ENCODE measurements at places on chromosomes 12 and 14.

DNA sequence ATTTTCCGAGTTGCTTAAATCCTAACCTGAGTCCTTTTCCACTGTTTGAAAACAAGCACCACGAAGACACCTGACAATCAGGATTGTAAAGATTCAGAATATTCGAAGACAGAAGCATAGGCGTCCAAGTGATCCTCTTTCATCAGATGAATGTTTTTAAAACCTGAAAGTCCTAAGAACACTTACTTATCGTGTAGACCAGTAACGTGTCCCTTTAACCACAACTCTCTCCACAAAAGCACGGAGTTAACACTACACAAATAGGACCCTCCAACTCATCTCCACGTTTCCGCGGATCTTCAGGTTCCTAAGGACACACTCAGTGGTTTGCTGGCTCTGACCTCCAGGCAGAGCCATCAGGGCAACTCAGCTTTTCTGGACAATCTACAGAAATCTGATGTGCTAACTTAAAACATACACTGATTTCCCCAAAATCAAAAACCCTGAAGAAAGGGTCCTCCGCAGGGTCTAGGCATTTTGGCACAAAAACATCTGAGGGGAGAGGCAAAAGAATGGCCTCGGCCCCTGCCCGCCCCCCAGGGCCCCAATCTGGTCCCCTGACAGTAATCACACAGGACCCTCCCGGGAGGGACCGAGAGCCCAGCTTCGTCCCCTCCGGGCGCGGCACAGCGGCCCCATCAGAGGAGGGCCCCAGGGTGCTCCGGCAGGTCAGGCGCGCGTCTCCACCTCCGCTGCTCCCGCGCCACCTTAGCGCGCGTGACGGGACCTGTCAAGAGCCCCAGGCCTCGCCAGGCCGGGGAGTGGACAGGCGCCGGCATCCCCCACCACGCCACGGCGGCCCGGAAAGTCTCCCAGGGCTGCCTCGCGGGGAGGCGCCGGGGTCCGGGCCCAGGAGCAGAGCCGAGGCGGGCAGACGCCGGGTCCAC, 925 bp downstream of the DICER1 start:
- DNase-seq = no peak
- peaks cover 20% of the 10 kb centered on the region for H3K4me1 ChIP-seq
- peak overlapping the region; percentile 74 for H3K4me3 ChIP-seq

DNA sequence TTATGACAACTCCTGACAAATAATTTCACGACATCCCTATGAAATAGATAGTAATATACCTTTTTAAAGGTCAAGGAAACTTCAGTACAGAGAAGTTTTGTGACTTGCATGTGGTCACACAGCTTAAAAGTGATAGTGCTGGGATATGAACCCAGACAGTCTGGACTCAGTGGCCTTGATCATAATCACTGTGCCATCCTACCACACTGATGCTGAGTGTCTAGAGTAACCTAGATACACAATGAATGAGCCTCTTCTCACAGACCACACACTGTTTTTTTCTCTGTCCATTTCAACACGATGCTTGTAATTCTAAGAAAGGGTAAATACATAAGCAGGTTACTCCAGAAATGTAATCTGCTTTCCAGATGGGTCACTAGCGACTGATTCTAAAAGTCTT, 88.2 kb downstream of the SYNE2 start:
- peaks cover 8% of the 10 kb centered on the region for H3K4me1 ChIP-seq
- H3K36me3 ChIP-seq = no peaks in the 10 kb centered on the region
- no peak overlapping the region for H3K4me3 ChIP-seq

DNA sequence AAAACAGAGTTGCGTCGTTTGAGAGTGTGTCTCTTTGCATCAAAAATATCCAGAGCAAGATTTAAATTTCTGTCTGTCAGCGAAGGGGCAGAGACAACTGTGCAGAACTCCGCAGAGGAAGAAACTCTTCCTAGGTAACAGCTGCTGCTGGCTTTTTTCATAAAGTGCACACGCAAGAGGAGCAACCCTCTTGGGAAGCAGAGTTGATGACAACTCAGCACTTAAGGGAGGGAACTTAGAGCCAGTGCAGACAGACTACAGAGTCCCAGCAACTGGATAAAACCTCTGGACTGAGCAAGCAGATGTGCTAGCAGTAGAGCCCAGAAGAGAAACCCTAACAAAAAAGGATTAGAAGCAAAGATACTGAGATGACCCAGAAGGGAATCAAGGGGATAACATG, 337.1 kb downstream of the PCNX1 start:
- no peak for DNase-seq
- H3K27ac ChIP-seq = no peak overlapping the region
- H3K4me3 ChIP-seq = no peak overlapping the region

DNA sequence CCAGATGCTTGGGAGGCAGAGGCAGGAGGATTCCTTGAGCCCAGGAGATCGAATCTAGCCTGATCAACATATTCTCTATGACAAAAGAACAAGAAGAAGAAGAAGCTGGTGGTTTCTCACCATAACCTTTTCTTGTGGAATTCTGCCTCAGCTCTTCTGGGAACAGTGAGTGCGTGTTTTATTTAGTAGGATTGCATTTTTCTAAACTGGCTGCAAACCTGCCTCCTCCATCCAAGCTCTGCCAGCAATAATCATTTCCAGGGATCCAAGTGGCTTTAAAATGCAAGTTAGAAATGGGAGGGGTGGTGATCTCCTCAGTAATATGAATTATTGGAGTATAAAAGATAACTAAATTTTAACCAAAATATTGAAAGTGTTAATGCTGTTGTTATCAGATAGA, 46.1 kb upstream of the MMP17 start:
- H3K27me3 ChIP-seq = no peaks in the 10 kb centered on the region
- H3K27ac ChIP-seq = no peak overlapping the region
- no peak overlapping the region for H3K4me3 ChIP-seq
- H3K36me3 ChIP-seq = peaks cover 24% of the 10 kb centered on the region
- H3K4me1 ChIP-seq = peaks cover 10% of the 10 kb centered on the region

GRCh38 chr12:49121047-49121696, 10.0 kb downstream of the TUBA1B start:
- H3K27ac ChIP-seq = no peak overlapping the region
- no peak for DNase-seq
- H3K4me1 ChIP-seq = no peaks in the 10 kb centered on the region

- no peak overlapping the region for H3K4me3 ChIP-seq
- H3K4me1 ChIP-seq = no peaks in the 10 kb centered on the region
- H3K27ac ChIP-seq = no peak overlapping the region
- no peaks in the 10 kb centered on the region for H3K27me3 ChIP-seq
Observed at GRCh38 chr14:91732439-91732838, 553 bp upstream of the CATSPERB start.

GRCh38 chr14:91827746-91828145, 39.6 kb downstream of the TC2N start:
- H3K27me3 ChIP-seq = no peaks in the 10 kb centered on the region
- peaks cover 3% of the 10 kb centered on the region for H3K4me1 ChIP-seq
- no peak overlapping the region for H3K4me3 ChIP-seq
- H3K36me3 ChIP-seq = no peaks in the 10 kb centered on the region
- H3K27ac ChIP-seq = no peak overlapping the region

GRCh38 chr12:130162267-130162666, at the start of gene FZD10:
Gene FZD10, plus strand, starts transcription at chr12:130162464. Its CDS starts 479 bp downstream, at chr12:130162943.
- peaks cover 3% of the 10 kb centered on the region for H3K4me1 ChIP-seq
- H3K27ac ChIP-seq = no peak within 1 kb of the TSS
- peak within 1 kb of the TSS; percentile 86 for H3K4me3 ChIP-seq
- H3K36me3 ChIP-seq = no peaks in the 10 kb centered on the region
- peaks cover 19% of the 10 kb centered on the region for H3K27me3 ChIP-seq
- DNase-seq = no peak

DNA sequence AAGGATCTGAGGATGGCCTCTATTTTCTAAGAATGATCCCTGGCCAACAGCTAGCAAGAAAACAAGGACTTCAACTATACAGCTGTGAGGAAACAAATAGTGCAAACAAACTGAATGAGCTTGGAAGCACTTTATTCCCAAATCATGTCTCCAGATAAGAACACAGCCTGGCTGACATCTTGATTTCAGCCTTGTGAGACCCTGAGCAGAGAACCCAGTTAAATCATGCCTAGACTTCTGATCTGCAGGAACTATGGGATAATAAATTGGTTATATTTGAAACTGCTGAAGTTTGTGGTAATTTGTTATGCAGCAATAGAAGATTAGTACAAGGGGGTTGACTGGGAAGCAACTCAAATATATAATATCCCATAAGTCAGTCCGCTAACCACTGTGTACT, 183.9 kb upstream of the BMP4 start:
- no peak for DNase-seq
- H3K4me3 ChIP-seq = no peak overlapping the region
- H3K27me3 ChIP-seq = no peaks in the 10 kb centered on the region
- no peak overlapping the region for H3K27ac ChIP-seq
- H3K4me1 ChIP-seq = peaks cover 5% of the 10 kb centered on the region

DNA sequence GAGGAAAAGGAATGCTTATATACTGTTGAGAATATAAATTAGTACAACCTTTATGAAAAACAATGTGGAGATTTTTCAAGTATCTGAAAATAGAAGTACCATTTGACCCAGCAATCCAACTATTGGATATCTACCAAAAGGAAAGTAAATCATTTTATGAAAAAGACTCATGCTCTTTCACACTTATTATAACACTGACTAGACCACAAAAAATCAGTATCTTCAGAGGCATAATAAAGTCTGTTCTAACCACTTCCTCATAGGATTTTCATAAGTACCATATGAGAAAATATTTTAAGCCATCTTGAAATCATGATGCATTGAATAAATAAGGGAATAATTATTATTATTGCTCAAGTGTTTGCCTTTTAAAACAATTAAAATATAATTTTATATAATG, 90.8 kb downstream of the SLCO1B1 start:
- H3K4me3 ChIP-seq = no peak overlapping the region
- no peaks in the 10 kb centered on the region for H3K36me3 ChIP-seq
- no peak for DNase-seq
- H3K27ac ChIP-seq = no peak overlapping the region
- H3K4me1 ChIP-seq = no peaks in the 10 kb centered on the region
- H3K27me3 ChIP-seq = no peaks in the 10 kb centered on the region

GRCh38 chr12:1810201-1810930, 10.0 kb upstream of the LRTM2 start:
- no peak for DNase-seq
- peaks cover 15% of the 10 kb centered on the region for H3K27me3 ChIP-seq
- H3K4me1 ChIP-seq = no peaks in the 10 kb centered on the region
- no peaks in the 10 kb centered on the region for H3K36me3 ChIP-seq
- H3K4me3 ChIP-seq = no peak overlapping the region

GRCh38 chr12:52873832-52874572, 25.2 kb upstream of the KRT78 start:
- H3K4me3 ChIP-seq = peak overlapping the region; percentile 20
- no peak for DNase-seq
- H3K27ac ChIP-seq = peak overlapping the region; percentile 96
- H3K4me1 ChIP-seq = peaks cover 93% of the 10 kb centered on the region
- H3K27me3 ChIP-seq = no peaks in the 10 kb centered on the region

- DNase-seq = no peak
- H3K36me3 ChIP-seq = no peaks in the 10 kb centered on the region
- no peak overlapping the region for H3K4me3 ChIP-seq
Observed at GRCh38 chr12:65609359-65609771, 214.9 kb upstream of the HMGA2 start.

GRCh38 chr12:52558781-52559445, 6.0 kb upstream of the KRT71 start:
- H3K27me3 ChIP-seq = no peaks in the 10 kb centered on the region
- no peaks in the 10 kb centered on the region for H3K36me3 ChIP-seq
- H3K4me3 ChIP-seq = no peak overlapping the region

- no peaks in the 10 kb centered on the region for H3K36me3 ChIP-seq
- H3K4me3 ChIP-seq = no peak overlapping the region
- DNase-seq = no peak
- peaks cover 16% of the 10 kb centered on the region for H3K4me1 ChIP-seq
- H3K27me3 ChIP-seq = no peaks in the 10 kb centered on the region
- no peak overlapping the region for H3K27ac ChIP-seq
Observed at GRCh38 chr12:80269803-80270552, 170.6 kb downstream of the OTOGL start.

DNA sequence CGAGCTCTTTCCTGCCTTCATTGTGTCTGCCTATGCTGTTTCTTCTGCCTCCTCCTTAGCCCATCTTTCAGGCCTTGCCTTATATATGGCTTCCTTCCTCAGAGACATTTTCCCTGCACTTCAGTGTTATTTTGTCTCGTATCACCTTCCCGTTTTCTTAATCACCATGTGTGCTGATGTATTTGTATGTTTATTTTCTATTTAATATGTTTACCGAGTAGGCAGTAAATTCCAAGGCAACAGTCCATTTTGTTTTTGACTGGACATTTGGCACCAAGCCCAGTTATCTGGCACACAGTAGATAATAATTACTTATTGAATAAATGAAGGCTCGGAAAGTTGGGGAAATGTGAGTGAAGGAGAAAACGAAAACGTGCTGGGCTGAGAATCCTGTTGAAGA, 4.6 kb upstream of the POU6F1 start:
- peaks cover 8% of the 10 kb centered on the region for H3K4me1 ChIP-seq
- no peaks in the 10 kb centered on the region for H3K36me3 ChIP-seq
- no peak overlapping the region for H3K4me3 ChIP-seq
- no peak overlapping the region for H3K27ac ChIP-seq
- DNase-seq = no peak

DNA sequence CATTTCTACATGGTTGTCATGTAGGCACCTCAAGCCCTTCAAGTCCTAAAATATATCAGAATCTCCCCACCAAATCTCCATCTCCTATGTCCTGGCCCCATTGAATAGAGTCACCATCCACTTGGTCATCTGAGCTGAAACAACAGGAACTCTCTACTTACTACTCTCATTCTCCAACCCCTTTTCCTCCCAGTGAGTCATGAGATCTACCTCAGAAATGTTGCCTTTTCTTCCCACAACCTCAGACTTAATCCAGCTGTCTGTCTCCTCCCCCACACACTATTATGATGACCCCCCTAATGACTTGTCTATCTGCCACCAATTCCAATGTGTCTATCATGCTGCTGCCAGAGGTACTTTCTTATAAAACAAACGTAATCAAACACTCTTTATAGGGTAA, 72.3 kb upstream of the TMEM263 start:
- no peaks in the 10 kb centered on the region for H3K27me3 ChIP-seq
- no peak for DNase-seq
- H3K27ac ChIP-seq = no peak overlapping the region
- H3K4me3 ChIP-seq = no peak overlapping the region
- no peaks in the 10 kb centered on the region for H3K4me1 ChIP-seq

GRCh38 chr12:128853600-128854197, 421 bp downstream of the GLT1D1 start:
- H3K27me3 ChIP-seq = peaks cover 15% of the 10 kb centered on the region
- H3K4me1 ChIP-seq = no peaks in the 10 kb centered on the region
- H3K36me3 ChIP-seq = no peaks in the 10 kb centered on the region
- H3K4me3 ChIP-seq = no peak overlapping the region
- no peak for DNase-seq
